NCI-H2171 treated with DMSO at 0.1 percent for 48 hours (cell line): ENCODE measurements at places on chromosomes 7 and 10.

GRCh38 chr7:65239707-65240352 is 133.8 kb upstream of the ZNF92 start:
- DNase-seq = no peak

DNA sequence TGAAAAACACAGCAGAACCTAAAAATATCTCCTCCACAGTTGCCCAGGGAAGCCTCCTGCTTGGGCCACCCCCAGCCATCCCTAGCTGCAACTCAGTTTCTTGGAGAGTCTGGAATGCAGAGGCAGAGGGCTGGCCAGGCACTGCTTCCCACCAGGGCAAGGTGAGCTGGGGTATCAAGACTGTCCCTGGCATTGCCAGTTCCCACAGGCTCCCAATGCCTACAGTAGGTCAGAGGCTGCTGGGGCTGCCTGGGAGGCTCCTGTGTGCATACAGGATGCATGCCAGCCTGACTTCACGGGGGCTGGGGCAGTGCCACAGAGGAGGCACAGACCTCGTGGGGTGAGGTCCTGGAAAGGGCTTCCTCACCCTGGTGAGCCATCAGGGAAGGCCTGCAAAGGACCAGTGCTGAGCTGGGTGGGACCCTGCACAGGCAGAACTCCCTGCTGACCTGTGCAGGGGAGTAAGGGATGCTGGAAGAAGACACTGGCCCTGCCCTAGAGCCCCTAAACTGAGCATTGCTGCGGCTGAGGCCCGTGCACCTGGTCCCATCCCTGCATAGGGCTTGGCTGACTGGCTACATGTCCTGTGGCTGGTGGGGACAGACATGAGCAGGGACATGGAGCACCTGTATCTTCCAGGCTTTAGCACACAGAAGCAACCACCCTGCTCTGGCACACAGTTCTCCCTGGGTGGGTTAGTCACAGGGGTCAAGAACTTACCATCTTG is 121.9 kb upstream of the RET start:
- no peak for DNase-seq

GRCh38 chr10:58360412-58361004 is 24.7 kb upstream of the TFAM start:
- peak; percentile 17 for DNase-seq

GRCh38 chr10:12897278-12897677 is 104.2 kb downstream of the CCDC3 start:
- no peak for DNase-seq

DNA sequence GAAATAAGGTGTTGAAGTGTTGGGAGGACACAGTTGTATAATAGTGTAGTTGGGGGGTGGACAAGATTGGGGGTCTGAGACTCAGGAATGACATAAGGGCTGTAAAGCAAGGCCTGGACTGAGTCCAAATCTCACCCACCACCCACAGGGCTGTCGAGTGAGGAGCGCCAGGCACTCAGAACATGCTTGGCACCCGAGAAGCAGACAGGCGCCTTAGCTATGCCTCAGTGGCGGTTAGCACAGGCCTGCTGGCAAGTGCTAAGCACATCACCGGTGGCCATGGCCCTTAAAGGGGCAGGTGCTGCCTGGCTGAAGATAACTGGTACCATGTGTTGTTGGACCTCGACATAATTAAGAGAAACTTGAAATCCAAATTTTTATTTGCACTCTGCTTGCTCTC is 90.7 kb downstream of the COL13A1 start:
- no peak for DNase-seq

DNA sequence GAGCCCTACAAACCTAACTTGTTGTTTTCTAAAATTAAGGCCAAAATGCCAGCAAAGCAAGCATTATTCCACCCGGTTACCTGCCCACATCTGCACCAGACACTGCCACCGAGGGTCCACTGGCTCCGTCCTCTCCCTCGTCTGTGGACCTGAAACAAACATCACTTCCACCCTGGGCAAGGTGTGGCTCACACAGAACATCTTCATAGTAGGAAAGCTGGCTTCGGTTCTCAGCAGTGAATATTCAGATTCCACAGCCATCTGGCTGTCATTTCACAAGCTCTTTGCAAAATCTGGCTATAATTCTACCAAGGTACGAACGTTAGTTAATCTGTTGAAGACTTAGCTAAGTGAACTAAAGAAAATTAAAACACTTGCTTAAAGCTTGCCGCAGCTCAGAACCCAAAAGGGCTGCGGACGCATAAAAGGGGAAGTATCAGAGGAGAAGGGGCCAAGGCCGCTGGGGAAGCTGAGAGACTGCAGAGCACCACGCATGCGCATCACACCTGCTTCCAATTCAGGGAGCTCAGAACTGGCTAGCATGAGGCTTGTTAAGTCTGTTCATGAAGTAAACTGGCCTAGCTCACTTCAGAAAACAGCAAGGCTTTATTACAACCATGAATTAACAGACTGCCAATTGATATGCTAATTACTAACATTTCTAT is 46.1 kb downstream of the PTPRN2 start:
- DNase-seq = no peak

DNA sequence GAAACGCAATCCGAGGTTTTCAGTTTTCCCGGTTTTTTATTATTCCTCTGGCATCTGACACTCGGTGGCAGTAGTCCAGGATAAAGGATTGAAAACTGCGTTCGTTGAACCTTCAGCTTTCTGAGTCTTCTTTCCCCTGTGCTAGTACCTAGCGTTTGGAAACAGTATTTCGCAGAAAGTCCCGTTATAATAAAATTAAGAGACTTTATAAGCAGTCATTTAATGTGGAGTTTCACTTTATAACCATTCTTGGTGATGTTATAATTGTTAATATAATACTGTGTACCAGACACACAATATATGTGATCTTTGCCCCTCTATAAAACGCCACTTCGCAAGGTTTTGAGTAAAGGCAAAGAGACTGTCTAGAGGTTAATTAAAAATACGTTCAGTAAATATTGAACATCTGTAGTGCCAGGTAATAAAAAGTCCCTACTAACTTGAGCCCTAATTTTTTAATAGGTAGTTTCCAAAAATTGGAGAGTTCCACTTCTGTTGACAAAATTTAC is 874 bp downstream of the CISD1 start:
- no peak for DNase-seq

- no peak for DNase-seq
Observed at GRCh38 chr10:131207584-131208532, 103.7 kb downstream of the TCERG1L start.

DNA sequence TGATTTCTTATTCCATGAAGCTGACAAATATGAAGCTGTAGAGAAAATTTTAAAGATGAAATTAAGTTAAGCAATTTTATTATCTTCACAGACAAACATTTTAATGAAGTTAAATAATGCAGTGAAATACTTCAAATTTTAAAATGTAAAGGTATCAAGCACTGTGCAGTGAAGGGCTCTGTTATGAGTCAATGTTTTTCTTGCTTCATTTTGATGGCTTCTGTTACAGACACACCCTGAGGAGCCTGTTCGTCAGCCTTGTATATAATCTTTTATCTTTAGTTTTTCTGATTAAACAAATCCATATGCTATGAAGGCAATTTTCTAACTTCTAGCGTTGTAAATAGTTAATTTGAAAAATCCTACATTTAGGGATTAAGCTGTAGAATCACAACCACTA is 18.5 kb downstream of the VSTM2A start:
- no peak for DNase-seq

- DNase-seq = no peak
Observed at GRCh38 chr10:87804939-87805569, 13.0 kb downstream of the ATAD1 start.

DNA sequence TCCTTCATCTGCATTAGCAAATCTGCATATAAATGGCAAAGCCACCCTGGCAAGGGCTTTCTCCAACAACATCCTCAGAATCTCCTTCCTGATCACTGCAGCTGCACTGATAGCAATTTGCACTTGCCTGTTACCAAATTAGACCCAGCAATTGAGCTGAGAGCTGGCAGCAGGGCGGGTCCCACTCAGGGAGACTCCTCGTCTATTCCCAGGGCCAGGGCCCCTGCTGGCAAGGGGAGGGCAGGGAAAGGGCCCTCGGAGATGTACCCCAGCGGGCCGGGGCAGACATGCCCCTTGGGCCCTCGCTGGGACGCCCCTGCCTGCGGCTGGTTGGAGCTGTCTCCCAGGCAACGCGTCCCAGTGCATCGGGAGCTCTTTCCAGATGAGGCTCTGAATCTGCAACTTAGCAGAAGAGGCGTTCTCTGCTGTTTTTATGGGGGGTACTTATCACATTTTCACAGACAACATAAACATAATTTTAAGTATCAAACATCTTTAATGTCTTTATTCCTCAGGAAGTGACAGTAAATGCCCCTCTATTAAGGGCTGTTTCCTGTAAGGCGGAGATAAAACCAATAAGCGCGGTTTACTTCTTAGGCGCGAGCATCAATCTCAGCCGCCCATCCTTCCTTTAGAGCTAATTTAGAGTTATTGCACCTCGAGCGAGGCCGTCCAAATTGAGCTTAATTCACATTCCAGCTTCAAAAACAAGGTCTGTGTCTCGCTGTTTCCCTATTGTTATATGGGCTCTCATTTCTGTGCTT is 249.0 kb upstream of the PPP2R2D start:
- DNase-seq = no peak

- no peak for DNase-seq
Observed at GRCh38 chr10:49396666-49396999, 744 bp upstream of the DRGX start.

- peak; percentile 75 for DNase-seq
Observed at GRCh38 chr10:24695452-24695851, 28.2 kb downstream of the ARHGAP21 start.

DNA sequence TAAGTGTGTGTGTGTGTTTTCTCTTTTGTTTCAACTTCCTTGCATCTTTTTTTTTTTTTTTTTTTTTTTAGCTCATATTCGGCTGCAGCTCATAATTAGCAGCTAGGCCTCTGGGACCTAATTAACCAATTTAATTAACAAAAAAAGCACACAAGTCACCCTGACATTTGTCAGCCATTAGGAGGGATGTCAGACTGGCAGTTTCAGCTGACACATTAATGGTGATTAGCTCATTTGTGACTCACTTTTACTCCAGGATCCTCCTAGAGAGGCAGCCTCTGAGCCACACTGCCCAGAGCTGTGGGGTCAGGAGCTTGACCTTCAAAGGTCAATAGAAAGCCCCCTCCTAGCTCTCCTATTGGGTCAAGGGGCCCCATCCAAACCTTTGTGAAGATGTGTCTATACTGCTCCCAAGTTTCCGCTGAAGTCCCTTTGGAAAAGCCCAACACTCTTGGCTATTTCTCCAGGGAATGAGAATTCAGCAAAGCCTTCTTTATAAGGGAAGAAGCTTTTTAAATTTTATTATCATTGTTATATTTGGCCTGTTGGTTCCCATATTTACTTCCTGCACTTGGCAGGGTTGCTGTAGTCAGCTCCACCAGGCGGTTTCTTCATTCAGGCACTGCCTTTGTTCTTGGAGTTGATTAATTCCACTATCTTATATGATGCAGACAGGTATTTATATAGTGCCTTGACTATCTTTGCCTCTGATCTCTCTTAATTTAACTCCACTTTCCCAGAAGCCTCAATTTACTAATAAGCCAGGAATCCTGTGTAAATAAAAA is 109.5 kb upstream of the HABP2 start:
- DNase-seq = no peak

GRCh38 chr7:36088966-36089365 is 64.1 kb upstream of the EEPD1 start:
- no peak for DNase-seq

DNA sequence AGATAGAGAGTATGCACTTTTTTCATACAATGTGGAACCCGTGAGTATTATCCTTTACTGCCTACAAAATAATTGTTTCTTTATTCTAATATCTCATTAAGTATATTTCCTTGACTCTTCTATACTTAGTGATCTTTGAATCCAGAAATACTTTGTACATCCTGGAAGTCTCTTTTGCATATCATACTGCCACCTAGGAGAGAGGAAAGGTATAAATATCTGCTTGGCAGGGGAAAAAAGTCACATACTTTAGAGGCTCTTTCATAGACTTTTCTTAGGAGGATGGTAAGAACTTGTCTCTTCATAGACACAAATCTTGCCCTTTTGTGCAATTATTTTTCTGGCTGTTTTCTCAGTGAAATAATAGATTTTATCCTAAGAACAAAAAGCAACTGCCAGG is 436.0 kb downstream of the PAXIP1 start:
- DNase-seq = no peak

DNA sequence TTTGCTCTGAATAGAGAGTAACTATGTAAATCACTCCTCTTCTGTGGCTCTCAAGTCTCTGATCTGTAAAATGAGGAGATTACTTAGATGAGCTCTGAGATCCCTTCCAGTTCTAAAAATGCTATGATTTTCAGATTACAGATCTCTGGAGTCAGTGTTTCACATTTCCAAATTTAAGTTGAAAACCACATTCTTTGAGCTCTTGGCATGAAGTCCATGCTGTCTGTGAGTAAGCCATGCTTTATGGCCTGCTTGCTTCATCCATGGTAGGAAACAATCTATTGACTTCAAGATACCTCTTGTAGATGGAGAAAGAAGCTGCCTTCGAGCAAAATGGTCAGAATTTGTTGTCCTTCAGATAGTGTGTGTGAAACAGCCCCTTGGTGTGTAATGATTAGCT is 64.9 kb downstream of the CELF2 start:
- no peak for DNase-seq

DNA sequence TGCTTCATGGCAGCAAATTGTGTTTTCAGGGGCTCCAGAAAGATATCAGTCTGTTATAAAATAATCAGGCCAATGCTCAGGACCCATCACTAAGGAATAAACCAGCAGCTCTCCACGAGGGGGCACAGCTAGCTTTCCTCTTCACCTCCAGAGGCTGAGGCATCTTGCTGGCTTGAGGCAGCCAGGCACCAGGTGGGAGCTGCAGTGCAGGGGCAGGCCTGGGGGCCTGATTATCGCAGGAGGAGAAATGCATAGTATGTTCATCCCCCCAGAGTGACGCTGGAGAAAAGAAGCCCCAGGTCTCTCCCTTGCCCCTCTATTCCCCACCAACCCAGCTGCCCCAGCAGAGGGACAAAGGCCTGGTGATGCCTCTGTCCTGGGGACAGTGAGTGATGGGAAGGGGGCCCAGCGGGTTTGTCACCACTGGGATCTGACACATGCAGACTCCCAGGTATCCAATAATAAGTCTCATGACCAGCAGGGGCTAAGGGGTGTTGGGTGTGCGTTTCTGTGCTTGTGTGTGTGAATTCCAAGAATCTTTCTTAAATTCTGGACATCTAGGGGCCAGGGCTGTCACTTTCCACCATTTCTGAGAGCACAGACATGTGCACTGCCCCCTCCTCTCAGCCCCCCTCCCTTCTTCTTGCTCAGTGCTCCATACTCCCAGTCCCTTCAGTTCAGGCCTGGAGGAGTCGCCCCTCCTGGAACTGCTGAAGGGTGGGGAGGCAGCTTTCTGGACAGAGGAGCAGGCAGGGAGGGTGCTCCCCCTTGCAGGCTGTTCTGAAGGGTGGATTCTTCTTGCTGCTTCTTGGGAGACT is 128.1 kb upstream of the FAM20C start:
- DNase-seq = peak; percentile 73

DNA sequence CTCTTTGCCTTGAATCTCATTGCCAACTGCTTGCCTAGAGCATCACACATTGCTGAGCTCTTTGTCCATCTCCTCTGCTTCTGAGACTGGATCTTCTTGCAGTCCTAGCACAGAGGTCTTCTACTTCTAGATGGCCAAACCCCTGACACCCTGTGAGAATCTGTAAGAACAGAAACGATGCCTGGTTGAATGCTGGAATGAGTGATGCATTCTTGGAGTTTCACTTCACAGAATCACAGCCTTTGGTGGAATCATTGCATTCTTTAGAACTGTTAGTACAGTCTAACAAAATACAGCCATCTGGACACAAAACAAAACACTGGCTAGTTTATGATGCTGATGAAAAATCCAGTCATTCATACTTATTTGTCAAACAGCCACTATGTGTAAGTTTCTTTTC is 141.7 kb upstream of the ITGB1 start:
- DNase-seq = no peak
